Activated T-helper 9 cell treated with anti-CD3 and anti-CD28 coated beads, Interleukin-2, amount 50 U/mL, for 16 hours (primary cell): ENCODE measurements at places on chromosomes 4 and X.

DNA sequence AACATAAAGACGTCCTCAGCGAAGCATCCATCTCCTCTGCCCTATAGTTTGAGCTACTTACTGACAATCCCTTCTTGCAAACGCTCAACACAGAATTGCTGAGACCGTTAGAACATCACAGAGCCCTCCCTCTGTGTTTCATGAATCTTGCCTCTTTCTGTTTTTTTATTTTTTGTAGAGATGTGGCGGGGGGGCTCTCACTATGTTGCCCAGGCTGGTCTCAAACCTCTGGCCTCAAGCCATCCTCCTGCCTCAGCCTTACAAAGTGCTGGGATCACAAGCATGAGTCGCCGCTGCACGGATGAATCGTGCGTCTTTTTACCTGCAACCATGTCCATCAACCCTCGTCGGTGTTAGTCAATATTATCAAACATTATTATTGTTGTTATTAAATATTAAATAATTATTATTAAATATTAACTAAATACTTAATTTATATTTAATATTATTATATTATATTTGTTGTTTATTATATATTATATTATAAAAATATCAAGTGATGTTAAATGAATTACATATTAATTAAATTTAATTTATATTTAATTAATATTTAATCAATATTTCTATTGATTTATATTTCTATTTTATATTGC is 200.7 kb downstream of the CRLF2 start:
- no peak for DNase-seq

- DNase-seq = no peak
Measured at GRCh38 chr4:53744446-53745160, 153.3 kb upstream of the LNX1 start.

DNA sequence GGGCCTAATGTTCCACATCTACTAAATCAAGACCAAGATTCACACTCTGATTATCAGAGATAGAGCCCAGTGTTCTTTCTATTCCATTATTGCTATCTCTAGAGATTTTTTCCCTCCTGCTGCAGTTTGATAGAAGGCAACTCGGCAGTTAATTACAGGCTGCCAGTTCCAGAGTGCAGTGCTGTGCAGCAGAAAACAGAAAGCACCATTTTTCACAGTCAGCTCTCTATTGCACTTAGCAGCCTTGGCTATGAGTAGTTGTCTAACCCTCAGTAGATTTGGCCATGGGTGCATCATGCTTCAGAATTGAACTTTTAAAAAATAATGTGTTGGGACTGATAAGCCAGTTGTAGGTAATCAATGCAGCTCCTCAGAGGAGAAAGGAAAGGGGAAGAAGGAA is 295.3 kb downstream of the MID1IP1 start:
- no peak for DNase-seq

DNA sequence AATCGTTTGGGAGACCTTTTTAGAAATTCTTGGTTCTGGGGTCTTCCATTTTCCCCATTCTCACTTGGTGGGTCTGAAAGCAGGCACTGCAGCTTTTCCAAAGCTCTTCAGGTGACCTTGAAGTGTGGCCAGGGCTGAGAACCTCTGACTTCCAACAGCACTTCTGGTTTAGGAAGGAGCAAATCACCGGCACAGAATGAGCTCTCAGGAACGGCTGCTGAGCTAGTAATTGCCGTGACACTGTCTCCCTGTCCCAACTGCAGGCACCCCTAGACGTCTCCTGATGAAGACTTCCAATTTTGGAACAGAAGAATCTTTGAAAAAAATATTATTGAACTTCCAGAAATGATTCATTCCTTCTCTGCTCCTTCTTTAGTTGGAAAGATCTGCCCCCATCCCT is 31.3 kb downstream of the CD38 start:
- no peak for DNase-seq

- DNase-seq = no peak
Measured at GRCh38 chrX:147675819-147676218, 235.9 kb upstream of the FMR1 start.

DNA sequence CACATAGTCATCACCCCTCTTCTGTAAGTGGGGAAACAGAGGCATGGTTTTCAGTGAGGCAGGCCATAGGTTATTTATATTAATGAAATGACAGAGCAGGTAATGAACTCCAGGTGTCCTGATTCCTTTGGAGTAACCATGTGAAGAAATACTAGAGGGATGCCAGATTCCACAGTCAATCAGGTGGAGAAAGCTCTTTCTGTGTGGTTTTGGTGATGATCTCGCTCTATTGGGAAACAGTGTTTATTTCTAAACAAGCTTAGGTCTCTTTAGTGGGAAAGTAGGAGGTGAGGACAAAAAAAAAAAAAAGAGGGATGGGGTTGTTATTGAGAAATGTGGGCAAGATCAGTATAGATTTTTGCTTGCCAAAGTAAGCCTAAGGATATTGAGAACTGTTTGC is 12.2 kb downstream of the DOCK11 start:
- DNase-seq = no peak

GRCh38 chr4:82136161-82136801 is 237.5 kb downstream of the HNRNPD start:
- no peak for DNase-seq

- no peak for DNase-seq
Measured at GRCh38 chr4:113560579-113560978, 201.0 kb downstream of the CAMK2D start.

DNA sequence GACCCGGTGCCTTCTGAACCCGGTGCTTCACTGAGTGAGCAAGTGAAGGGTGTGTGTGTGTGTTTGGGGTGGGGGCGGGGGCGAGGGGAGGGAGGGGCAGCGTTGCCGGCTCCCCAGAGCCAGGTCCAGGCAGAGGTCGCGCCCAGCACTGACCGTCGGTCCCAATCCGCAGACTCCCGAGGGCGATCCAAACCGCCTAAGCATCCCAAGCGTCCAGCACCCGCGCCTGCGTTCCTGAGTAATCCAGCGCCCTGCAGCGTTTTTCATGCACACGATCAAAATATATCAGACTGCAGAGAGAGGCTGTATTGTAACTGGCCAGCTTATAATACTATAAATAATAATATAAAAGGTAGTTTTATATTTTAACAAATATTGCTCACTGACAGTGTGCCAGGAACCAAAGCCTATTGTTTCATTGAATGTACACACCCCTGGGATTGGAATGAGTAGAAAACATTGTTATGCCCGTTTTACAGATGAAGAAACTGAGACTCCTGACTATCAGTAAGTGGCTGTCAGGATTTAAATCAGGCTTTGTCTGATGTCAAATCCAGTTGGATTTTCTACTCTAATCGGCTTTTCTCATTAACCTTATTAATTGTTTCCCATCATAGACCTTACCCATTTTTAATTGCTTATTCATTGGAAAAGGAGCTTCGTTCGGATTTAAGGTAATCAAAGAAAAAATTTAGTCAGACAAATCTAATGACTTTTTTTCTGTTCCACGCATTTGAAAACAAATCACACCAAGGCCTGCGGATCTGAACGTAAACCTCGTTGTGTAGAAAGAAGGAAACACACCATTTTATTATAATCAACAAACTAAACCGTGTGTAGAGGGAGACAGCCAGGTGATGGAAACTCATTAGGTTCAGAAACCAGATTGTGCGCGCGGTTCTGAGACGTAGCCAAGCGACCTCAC is 4.0 kb upstream of the NKX3-2 start:
- no peak for DNase-seq

DNA sequence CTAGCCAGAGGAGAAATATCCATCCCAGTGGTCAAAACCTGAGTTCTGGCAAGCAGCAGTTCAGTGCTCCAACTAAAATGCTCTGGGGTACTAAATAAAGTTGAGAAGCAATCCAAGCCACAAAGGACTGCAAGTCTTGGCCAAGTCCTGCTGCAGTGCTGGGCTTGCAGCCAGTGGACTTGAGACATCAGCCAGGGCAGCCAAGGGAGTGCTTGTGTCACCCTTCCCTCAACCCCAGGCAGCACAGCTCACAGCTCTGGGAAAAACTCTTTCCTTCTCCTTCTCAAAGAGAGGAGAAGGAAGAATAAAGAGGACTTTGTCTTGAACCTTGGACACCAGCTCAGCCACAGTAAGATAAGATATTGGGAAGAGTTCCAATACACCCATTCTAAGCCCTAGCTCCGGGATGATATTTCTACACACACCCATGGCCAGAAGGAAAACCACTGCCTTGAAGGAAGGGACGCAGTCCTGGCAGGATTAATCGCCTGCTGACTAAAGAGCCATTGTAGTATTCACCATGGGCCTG is 99.8 kb downstream of the PTCHD1 start:
- DNase-seq = no peak

DNA sequence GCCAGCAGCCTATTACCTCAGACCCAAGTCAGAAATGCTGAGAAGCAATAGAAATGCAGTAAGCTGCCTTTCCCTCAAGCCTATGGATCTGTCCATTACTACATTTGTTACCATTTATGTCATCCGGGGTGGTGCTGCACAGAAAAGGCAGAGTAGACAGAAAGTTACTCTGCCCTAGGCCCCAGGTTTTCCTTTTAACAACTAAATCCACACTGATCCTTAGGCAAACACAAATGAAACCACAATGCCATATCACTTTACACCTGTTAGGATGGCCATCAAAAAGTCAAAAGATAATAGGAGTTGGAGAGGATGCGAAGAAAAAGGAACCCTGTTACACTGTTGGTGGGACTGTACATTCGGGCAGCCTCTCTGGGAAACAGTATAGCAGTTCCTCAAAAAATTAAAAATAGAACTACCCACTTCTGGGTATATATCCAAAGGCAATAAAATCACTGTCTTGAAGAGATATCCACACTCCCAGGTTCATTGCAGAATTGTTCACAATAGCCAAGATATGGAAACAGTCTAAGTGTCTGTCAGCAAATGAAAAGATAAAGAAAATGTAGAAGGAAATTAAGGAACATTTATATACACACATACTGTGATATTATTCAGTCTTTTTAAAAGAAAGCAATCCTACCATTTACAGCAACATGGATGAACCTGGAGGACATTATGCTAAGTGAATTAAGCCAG is 186.3 kb downstream of the NWD2 start:
- DNase-seq = no peak

DNA sequence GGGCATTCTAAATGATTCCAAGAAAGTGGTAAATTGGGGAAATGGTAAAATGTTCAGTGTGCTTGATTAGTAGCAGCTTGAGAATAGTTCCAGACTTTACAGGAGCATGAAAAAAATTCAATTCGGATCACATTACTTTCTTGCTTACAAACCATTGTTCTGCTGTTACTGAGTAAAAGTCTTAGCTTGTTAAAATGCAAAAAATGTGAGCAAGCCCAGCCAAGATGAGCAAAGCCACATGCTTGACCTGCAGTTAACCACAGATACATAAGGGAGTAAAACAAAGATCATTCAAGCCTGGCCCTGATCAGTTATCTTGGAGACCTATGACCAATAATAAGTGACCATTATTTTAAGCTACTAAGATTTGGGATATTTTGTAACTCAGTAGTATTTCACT is 562.9 kb upstream of the MAGEB2 start:
- DNase-seq = no peak

DNA sequence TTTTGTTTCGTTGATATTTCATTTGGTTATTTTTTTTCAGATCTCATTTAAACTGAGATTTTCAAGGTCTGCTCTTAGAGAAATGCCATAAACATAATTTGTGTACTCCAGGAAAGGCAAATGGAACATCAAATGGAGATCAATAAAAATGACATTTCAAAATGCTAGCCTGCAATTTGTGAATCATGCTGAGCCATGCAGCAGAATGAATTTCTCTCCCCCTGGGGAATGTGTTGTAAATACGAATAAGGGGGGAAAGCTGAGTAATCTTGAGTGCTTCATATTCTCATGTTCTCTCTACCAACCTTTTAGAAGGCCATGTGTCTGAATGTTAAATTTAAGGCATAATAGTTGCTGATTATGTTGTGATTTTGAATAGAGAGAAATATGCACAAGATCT is 7.8 kb downstream of the ZCCHC4 start:
- DNase-seq = no peak

DNA sequence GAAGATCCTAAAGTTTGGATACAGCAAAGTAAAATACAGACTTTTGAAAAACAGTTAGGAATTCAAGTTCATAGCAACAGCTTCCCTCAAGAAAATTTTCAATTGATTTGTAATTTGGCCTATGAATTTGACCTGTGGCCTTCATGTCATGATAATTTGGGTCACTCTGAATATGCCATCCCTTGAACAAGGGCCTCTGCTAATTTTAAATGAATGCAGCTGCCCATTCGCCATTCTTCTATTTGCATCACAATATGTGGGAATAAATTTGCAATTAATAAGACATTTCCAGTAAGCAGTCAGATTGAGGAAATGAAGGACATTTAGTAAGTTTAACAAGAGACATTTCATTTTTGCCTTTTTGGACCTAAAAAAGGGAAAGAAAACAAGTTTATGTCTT is 1.9 kb upstream of the REST start:
- no peak for DNase-seq

DNA sequence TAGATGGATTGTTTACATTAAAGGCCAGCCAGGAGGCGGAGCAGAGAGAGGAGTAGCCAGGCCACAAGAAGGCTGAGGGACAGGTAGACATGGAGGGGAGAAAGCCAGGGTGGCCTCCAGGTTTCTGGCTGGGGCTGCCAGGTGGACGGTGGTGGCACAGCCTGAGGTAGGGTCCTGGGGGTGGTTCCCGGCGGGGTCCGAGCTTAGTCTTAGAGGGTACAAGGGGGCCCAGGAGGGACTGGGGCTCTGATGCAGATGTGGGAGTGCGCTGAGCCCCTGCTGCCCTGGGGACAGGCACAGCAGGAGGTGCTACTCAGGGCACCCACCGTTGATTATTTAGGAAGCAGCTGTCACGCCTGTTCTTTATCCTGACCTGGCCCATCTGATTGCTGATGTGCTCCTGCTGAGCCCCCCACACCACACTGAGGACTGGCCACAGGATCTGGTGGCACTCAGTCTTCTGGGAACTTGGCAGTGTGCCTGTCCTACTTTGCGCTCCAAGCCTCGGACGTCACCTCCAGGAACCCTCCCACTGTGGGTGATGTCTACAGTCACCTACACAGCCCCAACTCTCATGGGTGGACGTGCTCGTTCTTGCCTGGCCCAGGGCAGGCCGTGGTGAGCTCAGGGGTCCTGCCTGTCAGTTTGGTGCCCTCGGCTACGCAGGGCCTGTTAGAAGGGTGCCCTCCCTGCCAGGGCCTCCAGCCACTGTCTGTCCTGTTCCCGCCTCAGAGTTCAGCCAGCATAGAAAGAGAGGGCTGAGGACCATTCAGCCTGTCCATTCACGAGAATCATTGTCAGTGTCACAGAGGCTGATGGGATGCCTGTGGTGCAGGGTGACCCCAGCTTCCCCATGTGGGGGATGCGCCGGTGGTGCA is 12.0 kb downstream of the WFS1 start:
- no peak for DNase-seq

- DNase-seq = no peak
Measured at GRCh38 chr4:8378101-8378724, 62.3 kb downstream of the ACOX3 start.

GRCh38 chr4:79212311-79212710 is 113.5 kb downstream of the NAA11 start:
- no peak for DNase-seq

DNA sequence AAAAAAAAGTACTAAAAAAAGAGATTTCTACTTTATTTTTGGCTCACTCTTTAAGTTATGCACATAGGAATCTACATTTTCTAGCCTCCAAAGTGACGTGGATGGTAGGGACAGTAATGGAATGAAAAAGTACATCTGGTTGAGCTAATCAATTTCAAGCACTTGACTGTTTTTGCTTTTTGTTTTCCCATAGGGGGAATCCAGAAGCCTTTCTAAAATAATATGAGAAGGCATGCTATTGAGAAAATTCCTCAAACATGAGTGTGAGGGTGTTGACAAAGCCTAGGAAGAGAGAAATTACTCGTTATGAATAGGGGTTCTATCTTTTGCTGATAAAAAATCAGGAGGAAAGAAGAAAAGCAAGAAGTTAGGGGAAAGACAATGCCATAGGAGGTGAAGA is 242.5 kb upstream of the PUDP start:
- no peak for DNase-seq

- DNase-seq = no peak
Measured at GRCh38 chrX:79140731-79141130, 3.8 kb upstream of the GPR174 start.
